OCI-M1 (cell line): ENCODE measurements at places on chromosomes 12 and 14.

GRCh38 chr14:22861651-22862050 is 9.9 kb upstream of the LRP10 start:
- DNase-seq: no peak

DNA sequence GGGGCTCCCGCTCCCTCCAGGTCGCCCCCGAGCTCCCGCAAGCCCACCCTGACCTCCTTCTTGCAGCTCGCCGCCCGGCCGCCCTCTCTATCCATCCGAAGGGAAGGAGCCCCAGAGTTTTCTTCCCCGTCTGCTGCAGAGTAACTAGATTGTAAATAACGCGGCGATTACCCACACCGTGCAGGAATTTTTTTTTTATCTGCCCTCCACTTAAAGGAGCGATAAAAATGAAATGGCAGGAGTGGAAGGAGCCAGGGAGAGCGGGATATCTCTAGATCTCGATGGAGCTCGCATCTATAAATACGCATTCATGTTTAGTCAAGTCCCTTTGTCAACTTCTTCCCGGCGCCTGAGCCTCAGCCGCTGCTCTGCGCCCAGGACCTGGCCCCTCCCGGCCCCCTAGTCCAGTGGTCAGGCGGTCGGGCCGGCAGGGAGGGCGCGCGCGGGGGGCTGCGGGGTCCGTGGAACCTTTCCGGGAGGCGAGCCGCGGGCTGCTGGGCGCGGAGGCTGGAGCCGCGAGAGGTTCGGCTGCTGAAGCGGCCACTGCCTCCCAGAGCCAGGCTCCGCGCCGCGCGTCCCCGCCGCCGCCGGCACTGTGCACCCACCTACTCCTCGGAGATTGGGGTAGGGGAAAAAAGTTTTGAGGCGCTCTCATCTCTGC is 386.0 kb downstream of the BCAT1 start:
- DNase-seq: no peak

DNA sequence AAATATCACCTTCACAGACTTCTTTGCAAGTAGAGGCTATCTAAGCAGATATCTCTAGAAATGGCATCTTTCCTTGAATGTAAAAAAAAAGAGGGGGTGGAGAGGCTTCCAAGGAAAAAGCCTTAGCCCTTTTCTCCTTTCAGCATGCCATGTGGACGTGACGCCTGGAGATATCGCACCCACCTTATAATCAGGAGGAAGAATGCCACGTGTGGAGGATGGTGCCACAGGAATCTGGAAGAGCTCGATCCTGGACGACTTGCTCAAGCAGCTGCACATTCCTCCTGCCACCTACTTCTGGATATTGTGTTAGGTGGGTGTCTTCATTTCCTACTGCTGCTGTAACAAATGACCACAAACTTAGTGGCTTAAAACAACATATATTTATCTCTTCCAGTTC is 203.6 kb downstream of the NUAK1 start:
- no peak for DNase-seq

DNA sequence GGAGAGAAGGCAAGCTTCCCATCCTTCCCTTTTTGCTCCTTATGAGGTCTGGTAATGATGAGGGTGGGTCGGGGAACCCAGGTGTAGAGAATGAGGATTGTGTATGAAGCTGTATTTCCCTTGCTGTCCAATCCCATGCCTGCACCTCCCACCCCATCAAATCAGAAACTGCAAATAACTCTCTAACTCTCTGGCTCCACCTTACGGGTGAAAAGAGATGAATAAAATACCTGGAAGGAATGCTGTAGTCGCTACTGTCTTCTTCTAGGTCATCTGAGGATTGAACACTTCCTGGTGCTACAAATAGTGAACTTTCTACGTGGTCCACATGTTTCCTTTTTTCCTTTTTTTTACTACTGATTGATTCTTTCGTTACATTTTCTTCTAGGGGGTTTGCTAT is 38.9 kb upstream of the DICER1 start:
- DNase-seq: peak; percentile 69

DNA sequence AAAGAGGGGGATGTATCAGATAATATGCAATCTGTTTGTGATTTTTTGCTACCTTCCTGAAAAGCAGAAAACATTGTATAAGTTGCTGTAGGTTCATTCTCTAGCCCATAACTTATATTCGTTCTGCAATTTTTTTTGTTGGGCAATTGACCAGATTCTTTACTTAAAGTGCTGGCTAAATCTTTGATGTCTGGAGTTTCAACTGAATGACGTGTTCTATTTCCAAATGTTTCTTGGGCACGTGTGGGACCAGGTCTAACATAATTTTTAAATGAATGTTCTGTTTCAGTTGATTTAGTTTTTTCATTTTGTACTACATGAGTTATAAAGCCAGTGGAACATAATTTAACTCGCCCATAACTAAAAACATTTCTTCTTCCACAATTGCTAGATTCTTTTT is 3.8 kb downstream of the MLH3 start:
- DNase-seq: no peak

DNA sequence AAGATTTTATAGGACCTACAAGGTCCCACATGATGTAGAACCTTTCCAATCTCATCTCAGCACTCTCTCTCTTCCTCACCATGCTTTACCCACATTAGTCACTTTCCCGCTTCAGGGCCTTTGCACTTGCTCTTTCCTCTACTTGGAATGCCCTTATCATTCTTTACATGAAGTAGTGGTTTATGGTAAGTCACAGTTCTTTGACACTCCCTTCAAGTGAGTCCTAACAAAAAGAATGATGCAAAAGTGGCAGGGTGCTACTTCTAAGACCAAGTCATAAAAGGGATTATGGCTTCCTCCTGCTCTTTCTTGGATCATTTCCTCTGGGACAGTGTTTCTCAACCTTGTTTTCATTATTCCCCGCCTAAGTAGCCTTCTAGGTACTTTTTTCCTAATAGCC is 13.1 kb downstream of the TMBIM4 start:
- DNase-seq: peak; percentile 6

DNA sequence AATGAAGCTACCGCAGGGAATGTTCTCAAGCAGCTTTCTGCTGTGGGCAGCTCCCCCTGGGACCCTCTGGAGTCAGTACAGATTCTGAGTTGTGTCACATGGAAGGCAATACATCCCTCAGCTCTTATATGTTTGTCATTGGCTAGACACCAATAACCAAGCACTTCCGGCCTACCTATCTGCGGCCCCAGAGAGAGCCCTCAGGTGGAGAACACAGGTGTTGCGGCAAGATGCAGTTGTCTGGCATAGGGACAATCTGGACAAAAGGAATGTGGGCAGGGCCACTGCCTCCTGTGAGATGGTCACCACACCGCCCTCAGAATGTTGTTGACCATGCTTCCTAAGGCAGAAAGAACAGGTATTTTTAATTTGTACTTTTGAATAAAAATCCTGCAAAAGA is 118.7 kb downstream of the BRMS1L start:
- DNase-seq: peak; percentile 9

DNA sequence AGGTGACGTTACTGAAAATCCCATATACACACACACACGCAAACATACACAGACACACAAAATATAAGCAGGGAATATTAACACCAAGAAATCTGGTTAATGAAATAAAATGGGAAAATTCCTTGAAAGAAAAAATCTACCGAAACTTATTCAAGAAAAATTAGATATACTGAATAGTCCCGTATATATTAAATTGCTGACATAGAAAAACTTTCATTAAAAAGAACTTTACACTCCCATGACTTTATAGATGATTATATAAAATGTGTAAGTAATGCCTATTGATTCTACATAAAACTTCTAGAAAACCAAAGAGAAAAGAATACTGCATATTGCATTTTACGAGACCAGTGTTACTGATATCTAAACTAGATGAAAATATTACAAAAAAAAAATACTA is 803.2 kb downstream of the SLC16A7 start:
- DNase-seq: no peak

DNA sequence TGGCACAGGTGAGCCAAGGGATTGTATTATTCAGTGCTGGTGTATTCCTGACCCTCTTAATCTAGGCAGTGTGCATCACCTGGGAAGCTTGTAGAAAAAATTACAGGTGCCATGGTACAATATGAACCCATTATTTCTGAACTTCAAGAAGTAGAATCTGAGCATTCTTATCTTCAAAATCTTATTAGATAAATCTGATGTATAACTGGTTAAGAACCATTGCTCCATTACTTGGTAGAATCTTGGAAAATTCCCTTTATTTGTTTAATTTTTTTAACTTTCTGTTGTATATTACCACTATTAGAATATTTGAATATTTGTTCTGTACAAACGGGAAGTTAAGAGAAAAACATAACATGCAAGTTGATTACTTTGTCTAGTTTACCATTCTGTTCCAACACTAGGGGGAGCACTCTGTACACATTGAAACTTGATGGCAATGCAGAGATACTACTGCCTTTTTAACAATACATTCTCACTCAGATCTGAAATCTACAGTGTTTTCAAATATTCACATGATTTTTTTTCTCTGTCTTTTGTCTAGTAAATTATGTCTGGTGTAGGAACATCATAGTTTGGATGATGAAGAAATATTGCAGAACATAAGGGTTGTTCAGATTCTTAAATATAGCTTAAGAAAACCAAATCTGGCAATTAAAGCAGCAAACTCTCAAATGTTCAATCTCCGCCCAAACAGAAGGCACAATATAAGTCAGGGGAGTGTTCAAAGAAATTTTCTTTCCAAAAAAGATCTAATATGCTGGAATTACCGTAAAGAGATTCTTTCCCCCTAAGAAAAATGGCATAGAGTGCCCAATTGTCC is 196.6 kb downstream of the PCNX1 start:
- DNase-seq: peak; percentile 71

GRCh38 chr12:29781705-29782266 is 2.0 kb downstream of the TMTC1 start:
- no peak for DNase-seq

DNA sequence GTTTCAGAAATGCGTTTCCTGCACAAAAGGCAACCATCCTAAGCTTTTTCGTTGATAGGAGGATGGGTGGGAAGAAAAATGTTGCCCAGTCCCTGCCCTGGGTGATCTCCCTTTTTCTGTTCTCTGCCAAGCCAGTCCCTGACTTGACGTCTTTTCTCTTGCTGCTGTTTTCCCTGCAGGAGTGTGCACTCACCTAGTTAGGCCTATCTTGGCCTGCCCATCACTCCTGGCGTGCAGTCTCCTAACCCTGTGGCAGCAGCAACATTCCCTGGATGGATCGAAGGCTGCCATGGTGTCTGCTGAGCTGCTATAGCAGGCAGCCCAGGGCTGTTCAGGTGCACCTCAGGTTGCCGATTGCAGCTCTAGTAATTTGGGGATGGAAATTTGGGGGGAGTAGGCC is 1.2 kb downstream of the UNC119B start:
- DNase-seq: no peak

DNA sequence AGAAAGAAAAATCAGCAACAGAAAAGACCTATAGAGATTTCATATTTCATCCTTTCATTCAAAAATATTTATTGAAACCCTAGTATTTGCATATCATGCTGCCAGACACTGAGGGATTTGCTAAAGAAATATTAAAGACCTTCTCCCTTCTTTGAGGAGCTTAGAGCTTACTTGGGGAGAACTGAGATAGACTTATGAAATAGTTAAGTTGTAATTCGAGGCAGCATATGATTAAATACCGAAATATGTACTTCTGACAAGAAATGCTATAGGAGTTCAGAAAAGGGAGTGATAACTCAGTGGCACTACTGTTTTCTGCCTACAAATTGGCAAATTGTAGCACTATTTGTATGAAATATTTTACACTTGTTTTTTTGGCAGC is 59.1 kb downstream of the PLXNC1 start:
- no peak for DNase-seq

DNA sequence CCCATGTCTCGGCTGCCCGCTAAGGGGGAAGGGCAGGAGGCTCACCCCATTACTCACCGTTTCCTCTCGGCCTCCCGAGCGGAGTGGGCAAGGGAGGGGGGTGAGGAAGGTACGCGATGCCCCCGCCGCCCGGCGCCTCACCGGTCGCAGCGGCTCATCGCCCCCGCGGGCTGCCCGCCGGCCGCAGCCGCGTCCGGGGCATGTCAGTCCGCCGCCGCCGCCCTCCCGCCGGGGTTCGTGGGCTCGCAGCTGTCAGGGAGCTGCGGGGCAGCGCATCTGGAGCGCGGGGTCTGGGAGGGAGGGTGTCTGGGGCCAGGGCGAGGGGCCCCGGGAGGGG is 461 bp downstream of the SLC8A3 start:
- DNase-seq: no peak

- no peak for DNase-seq
Observed at GRCh38 chr12:101581190-101581589, 13.6 kb upstream of the MYBPC1 start.

DNA sequence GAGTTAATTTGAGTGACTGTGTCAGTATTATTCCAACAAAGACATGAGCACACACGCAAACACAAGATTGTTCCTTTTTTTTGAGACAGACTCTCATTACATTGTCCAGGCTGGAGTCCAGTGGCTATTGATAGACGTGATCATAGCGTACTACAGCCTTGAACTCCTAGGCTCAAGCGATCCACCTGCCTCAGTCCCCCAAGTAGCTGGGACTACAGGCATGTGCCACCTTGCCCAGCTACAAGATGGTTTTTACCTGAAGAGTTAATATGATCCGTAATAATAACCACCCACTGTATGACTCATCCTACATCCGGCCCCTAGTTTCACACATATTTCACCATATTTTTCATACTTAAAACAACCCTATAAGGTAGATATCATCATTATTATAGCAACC is 26.8 kb downstream of the BCAT1 start:
- no peak for DNase-seq

DNA sequence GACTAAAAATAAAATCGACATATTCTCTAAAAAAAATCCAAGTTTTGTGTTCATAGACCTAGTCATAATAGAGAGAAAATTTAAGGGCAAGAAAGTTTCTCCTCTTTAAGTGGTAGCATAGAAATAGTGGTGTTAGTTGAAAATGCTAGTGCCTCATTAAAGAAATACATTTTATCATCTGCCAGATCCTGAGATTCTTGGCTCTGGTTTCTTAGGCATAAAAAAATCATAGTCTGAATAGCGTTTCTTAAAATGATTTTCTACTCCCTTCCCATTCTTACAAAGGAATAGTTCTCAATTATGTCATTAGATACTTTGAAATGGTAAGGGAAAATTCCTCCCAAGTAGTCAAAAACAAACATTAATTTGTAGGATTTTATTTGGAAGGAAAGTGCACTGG is 212.8 kb downstream of the NELL2 start:
- DNase-seq: no peak
